Lung (tissue), 17 donors: ENCODE measurements at places on chromosomes 3 and 15. TPM values are rescaled to one million over a fixed set of nuclear protein-coding genes. Genes with fewer than 3 reads are reported as not detected.
A peak's percentile ranks its signal among the peaks of the same experiment; 100 is the strongest.

OCA2 gene
- total RNA-seq = 23.0 TPM

GRCh38 chr3:197951392-197951990 is 1.5 kb downstream of the RPL35A start:
- no peak for DNase-seq

- DNase-seq = no peak
Measured at GRCh38 chr3:59717679-59718205, 667.9 kb upstream of the CFAP20DC start.

SHC4 gene
- total RNA-seq = 0.67 TPM

GRCh38 chr3:21028412-21028811 is 722.6 kb downstream of the ZNF385D start:
- no peak for DNase-seq

DNA sequence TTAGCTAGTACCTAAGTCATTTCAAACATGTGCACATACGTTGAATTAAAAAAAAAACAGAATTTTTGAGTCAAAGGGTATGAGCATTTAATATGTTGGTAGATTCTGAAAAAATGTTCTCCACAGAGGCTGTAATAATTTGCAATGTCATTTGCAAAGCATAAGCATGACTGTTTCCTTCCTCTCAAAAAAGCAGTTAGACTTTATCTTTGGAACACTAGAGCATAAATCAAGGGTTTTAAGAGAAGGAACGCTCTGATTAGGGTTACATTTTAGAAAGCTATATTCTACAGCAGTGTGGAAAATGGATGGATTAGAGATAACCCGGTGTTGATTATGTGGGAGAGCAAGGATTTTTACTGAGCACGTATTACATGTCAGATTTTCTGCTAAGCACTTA is 193.7 kb downstream of the WDR72 start:
- no peak for DNase-seq

GRCh38 chr3:114444216-114444615 is 150.4 kb downstream of the TIGIT start:
- no peak for DNase-seq

DNA sequence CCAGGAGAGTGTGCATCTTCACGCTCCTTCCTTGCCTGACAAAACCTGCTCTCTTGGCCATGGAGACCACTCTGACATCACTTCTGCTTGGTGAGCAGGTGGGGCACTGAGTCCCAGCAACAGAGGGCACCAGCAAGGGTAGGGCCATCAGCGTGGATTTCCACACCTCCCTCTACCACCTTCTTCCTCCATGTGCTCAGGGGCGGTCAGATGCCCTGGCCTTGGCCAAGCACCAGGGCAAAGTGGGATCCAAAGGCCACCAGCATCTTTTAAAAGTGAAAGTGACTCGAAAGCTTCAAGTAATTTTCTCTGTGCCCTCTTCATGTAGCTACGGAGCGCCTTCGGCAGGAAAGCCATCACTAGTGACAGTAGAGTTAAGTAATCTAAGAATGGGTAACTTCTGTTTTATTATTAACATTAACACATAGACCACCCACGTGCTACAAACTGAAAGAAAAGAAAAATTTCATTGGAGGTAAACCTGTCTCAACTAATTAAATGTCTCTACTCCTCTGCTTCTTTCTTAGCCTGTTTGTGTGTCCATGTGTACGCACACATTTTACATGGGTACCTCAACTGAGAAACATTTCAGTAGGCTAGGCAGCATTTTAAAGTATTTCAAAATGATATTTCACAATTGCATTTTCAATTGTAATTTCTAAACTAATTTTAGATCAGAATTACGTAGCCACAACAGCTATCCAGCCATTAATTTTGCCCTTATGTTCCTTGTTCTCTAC is 57.9 kb downstream of the CHSY1 start:
- DNase-seq = no peak

DNA sequence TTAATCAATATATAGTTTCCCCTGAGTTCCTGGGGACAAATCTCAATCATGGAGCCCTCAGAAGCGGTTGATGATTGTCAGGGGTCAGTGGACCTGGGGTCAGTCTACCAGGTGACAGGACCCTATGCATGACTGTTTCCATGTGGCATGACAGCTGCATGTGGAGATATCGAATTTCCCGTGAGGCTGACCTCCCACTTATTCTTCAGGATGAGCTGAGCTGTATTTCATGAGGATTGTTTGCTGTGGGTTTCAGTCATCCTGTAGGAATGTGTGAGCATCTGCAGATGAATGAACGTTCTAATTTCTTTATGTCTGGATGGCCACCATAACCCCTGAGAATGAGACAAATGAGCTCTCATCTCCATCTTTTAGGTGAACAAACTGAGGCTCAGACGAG is 93.0 kb upstream of the HES1 start:
- no peak for DNase-seq

DNA sequence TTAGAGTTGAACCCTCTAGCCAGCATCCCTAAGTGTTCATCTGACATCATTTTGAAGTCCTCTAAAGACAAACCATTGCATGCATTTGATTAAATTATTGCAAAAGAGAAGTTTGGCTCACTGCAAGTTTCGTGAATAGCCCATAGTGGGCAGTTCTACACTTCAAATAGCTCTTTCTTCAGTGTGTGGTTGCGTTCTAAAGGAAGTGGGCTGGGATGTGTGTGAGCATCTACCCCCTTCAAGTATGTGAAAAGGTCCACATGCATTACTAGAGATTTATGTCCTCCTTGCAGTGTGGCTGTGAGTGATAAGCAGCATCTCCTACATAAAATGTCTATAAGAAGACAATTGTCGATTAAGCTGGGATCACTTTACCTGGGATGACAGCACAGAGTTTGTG is 54.6 kb downstream of the SST start:
- DNase-seq = no peak

DNA sequence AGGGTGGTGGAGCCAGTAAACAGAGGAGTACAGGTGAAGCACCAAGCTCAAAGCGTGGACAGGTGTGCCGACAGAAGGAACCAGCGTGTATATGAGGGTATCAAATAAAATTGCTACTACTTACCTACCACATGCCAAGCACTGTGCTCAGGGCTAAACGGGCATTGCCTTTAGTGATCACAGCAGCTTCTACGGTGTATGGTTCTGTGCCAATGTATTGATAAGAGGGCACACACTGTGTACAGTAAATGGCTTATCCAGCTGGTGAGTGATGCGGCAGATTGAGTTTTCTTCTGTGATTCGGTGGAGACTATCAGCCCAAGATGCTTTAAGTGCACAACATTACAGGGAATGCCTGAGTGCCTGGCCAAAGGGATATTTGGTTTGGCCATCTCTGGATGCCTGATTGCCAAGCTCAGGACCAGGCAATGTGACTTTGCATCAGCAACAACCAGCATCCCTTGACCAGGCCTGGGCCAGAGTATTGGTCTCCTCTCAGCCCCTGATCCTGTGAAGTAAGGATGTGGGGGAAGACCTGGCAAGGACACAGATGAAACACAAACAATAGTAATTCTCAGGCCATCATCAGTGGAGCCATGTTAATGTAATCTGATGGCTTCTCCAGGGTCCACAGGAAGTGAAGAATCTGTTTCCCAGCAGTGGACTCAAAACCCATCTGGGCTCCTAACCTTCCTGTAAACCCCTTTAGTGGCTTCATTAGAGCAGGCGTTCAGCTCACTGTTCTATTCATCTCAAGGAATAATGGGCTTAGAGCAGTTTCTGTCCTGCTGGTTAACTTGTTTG is 14.1 kb downstream of the STARD5 start:
- DNase-seq = no peak

CHRM5 gene
- total RNA-seq = not detected

DNA sequence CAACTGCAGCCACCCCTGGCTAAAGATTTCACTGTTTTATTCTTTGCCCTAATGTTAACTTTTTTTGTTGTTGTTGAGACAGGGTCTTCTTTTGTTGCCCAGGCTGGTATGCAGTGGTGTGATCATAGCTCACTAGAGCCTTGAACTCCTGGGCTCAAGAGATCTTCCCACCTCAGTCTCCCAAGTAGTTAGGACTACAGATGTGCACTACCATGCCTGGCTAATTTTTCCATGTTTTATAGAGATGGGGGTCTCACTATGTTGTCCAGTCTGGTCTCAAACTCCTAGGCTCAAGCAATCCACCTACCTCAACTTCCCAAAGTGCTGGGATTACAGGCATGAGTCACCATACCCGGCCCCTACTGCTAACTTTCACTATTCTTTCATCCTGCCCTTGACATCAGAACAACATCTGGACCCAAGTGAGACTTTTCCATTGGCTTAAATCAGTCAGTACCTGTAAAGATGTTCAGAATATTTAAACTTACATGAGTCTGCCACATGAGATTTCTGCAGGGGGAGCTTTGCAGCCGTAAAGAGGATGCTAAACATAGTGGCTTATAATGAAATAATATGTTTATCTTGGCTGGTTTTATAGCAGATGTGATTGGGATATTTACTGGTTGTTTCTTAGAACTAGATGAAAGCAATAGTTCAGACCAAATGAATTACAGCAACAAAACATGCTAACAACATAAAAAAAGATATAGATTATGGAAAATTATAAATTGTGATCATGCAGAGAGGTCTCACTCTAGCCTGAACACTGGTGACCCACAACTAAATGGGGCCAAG is 73.6 kb downstream of the HMG20A start:
- peak; percentile 58 for DNase-seq

DNA sequence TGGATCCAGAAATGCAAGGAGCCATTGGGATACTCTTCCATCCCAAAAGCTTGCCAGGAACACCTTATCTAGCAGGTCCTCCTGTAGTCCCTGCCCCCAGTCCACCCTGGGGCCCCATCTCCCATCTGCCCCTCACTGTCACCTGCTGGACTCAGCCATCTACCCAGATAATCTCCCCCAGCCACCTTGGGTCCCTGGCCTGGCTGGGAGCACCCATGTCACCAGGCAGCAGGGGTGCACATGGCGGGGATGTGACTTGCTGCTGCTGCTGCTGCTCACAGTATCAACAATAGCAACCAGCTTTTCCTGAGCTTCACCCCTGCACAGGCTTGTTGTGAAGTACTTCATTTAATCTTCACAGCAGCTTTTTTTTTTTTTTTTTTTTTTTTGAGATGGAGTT is 12.6 kb downstream of the PTH1R start:
- DNase-seq = peak; percentile 38

DNA sequence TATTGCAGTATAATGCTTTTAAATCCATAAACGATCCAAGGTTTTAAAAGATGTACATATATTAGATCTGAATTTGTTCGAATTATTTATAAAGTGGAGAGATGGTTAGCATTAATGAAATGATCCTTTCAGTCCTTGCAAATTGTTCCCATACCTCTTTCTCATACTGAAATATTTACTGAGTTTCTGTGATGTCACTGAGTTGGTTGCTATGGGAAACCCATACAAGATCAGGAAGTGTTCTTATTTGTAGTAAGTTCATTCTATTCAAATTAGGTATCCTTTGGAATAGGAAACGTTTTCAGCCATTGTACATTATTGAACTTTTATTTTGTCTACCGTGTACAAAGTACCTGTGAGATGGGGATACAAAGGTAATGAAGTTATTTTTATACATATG is 73.2 kb upstream of the CHL1 start:
- no peak for DNase-seq

STT3B gene
- total RNA-seq = 108 TPM
